Hepatocyte (in vitro differentiated cells): ENCODE measurements at places on chromosomes 2 and 18. TPM values are rescaled to one million over a fixed set of nuclear protein-coding genes. Genes with fewer than 3 reads are reported as not detected.
A peak's percentile ranks its signal among the peaks of the same experiment; 100 is the strongest.

DNA sequence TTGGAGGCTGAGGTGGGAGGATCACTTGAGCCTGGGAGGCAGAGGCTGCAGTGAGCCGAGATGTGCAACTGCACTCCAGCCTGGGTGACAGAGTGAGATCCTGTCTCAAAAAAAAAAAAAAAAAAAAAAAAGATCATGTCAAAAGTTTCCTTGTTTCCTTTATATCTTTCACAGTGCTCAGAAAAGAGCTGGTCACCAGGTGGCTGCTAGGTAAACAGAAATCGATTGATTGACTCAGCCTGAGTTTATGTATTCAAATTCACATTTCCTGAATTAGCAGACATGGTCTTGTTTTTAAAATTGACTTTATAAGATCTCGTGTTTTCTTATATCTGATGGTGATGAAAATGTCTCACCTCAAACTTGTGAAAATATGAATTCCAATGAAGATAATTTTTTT lies 261.8 kb upstream of the FANCL start:
- no peaks in the 10 kb centered on the region for H3K4me1 ChIP-seq
- no peaks in the 10 kb centered on the region for H3K27me3 ChIP-seq
- H3K27ac ChIP-seq, result no peak overlapping the region

Gene PROKR1
- total RNA-seq, result 0.20 TPM in 1 of 2 replicates, not detected in the other

DNA sequence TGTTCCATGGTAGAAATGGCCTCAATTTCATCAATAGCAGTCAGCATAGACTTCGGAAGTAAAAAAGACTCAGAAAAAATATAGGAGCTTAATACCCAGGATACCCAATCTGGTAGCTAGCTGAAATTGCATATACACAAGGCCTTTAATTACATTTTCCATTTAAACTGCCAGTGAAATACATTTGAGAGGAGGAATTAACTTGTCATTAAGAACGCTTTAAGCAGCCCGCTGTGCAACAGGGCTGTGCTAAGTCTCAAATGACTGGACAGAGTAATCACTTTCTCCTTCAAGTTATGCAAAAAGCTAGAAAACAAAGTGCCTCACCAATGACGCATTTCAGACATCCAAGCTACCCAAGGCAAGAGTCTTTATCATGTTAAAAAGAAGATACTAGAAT lies 558.8 kb downstream of the MBD2 start:
- H3K27me3 ChIP-seq, result no peaks in the 10 kb centered on the region
- H3K4me3 ChIP-seq, result no peak overlapping the region
- no peaks in the 10 kb centered on the region for H3K4me1 ChIP-seq
- no peaks in the 10 kb centered on the region for H3K36me3 ChIP-seq
- no peak overlapping the region for H3K27ac ChIP-seq

- peak overlapping the region; percentile 6 for H3K27ac ChIP-seq
- H3K4me3 ChIP-seq, result no peak overlapping the region
- no peaks in the 10 kb centered on the region for H3K36me3 ChIP-seq
- no peaks in the 10 kb centered on the region for H3K27me3 ChIP-seq
- no peak for DNase-seq
- no peaks in the 10 kb centered on the region for H3K4me1 ChIP-seq
These were observed 75.8 kb upstream of the ZEB2 start for GRCh38 chr2:144595686-144596072.

Gene SCYGR4
- total RNA-seq, result not detected in 2 replicates

- no peaks in the 10 kb centered on the region for H3K27me3 ChIP-seq
- no peaks in the 10 kb centered on the region for H3K36me3 ChIP-seq
- no peak for DNase-seq
- no peak overlapping the region for H3K27ac ChIP-seq
- H3K4me3 ChIP-seq, result no peak overlapping the region
- H3K4me1 ChIP-seq, result no peaks in the 10 kb centered on the region
These were observed 95.9 kb downstream of the DGKD start for GRCh38 chr2:233449921-233450863.

Gene GMPPA
- total RNA-seq, result 51.3 and 76.5 TPM in 2 replicates
